ENCODE measurements at places on chromosomes 13 and 19.

GRCh38 chr13:112969692-112970338 is 801 bp downstream of the MCF2L start:
- DNase-seq, result no peak

- no peak for DNase-seq
These were observed 21.7 kb downstream of the ZNF536 start for GRCh38 chr19:30393729-30394480.

GRCh38 chr19:9406798-9407352 is 28.5 kb downstream of the ZNF266 start:
- DNase-seq, result peak; percentile 67

DNA sequence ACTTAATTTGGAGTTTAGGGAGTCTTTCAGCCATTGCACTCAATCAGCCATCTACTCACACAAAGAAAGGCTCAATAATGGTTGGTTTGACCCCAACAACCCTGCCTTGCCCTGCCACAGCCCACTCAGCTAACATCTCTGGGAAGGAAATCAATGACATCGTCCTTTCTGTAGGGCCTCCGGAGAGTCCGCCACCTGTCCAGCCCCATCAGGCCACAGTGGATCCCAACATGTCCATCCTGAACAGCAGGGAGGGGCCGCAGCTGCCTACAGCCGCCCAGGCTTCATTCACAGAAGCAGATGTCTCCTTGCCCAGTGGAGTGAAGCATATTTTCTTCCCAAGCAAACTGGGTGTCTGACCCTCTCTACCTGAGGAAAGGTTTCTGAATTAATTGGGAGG is 4.2 kb upstream of the CDX2 start:
- DNase-seq, result no peak

DNA sequence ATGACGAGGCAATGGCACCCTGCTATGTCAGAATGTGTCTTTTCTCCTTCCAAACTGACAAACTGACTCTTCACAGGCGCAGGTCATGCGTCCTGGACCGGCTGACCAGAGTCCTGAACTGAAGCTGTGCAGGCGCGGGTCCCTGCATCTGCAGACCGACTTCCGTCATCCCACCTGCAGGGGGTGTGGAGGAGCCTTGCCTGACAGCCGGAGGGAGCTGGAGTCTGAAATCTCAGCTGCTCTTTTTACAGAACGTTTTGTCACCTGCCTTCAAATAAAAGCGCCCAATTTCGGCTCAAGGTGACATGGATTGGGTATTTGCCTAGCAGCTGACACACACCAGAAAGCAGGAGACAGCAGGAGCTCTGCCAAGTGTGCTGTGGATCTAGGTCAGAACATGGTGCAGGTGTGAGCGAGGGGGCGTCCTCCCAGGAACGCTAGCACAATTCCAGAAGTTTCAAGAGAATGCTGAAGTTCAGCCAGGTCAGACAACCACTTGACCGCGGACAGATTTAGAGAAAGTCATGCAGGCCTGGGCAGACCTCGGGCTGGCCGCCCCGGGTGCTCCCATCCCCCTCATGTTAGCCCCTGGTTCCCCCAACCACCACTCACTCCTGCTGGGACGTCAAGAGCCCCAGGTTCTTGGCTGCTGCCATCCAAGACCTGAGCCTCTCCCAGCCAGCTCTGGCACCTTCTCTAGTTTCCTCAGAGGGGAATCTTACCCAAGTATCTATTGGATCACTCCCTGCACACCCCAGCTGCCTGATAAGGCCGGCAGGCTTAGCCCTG is 32.8 kb downstream of the ELL start:
- DNase-seq, result no peak

DNA sequence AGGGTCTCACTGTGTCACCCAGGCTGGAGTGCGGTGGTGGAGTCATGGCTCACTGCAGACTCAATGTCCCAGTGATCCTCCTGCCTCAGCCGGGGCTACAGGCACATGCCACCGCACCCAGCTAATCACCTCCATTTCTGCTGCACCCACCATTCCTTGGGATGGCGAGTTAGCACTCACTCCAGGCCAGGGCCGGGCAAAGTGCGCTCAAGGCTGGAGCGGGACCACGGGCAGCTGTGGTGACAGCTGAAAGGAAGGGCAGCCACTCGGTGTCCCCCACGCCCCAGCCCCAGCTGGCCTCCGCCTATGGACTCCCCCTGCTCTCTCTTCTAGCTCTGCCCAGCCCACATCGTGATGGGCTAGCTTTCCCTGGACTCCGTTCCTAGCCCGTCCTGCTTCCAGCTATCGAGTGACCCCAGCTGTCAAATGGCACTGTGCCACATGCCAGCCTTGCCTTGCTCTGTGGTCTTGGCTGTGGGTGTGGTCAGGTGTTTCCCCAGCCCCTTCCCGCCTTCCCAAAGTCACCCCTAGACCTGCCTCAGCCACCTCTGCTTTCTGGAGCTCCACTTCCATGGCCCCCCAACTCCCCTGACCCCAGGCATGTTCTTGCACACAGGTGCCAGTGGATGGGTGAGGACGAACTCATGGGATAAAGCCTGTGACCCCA is 4.1 kb downstream of the MICOS13 start:
- no peak for DNase-seq

- peak; percentile 73 for DNase-seq
These were observed 27.1 kb downstream of the MEGF8 start for GRCh38 chr19:42352301-42353259.

- DNase-seq, result no peak
These were observed 36.1 kb upstream of the TMEM255B start for GRCh38 chr13:113722921-113723320.

DNA sequence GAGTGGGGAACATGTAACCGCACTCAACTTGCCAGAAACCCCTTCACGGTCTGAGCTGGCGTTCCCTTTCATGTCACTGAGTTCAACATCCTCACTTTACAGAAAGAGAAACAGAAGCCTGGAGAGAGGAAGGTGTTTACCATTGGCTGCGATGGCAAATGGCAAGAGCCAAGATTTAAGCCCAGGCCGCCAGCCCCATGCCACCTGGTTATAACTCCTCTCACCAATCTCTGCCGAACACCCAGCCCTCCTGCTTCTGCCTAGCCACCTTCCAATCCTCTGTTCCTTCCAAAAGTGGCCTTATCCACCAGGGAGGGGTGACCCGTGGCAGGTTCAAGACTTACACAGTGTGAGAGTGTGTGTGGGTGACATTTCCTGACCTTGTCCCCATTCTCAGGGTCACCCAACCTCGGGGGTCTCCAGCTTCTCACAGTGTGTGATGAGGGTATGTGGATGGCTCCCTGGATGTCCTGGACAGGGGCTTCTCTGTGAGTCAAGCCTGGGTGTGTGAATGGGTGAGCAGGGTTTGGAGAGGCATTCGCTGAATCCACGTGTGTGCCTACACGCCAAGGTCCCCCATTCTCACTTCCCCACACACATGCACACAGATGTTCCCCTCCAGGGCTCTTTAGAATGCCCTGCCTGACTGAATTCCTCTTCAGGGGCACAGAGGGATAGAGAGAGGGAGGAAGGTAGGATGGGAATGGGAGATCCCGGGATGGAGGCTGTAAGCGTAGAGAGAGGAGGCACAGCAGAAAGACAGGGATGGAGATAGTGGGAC is 1.2 kb downstream of the CADM4 start:
- no peak for DNase-seq

DNA sequence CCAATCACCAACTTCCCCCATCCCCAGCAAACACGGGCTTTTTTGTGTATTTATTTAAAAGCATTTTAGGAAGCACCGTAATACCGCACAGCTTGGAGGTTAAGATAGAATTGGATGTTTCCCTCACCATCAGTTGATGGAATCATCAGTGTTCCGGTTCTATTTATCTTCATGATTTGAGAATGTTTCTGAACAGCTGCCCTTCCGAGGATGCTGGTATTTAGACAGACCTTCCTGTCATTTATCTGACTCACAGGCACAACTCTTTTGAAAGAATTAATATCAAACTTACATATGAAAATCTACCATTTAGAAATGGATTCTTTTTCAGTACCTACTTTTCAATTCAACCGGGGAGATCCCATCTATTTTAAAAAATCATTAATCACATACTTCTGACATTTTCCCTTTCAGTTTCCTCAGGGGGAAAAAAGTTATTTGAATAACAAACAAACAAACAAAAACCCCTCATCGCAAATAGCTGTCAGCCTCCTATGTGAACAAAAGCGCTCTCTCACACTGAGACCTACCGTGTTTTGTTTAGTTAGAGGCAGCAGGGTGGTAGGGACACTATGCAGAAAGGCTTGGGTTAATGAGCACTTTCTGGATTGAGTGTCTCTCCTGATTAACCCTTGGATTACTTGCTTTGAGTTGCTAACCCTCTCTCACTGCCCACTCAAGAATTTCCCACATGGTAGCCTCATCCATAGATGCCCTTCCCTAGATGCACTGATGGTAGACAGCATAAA is 189.3 kb downstream of the TM9SF2 start:
- DNase-seq, result no peak

GRCh38 chr19:47497050-47497766 is 13.2 kb upstream of the KPTN start:
- DNase-seq, result no peak

DNA sequence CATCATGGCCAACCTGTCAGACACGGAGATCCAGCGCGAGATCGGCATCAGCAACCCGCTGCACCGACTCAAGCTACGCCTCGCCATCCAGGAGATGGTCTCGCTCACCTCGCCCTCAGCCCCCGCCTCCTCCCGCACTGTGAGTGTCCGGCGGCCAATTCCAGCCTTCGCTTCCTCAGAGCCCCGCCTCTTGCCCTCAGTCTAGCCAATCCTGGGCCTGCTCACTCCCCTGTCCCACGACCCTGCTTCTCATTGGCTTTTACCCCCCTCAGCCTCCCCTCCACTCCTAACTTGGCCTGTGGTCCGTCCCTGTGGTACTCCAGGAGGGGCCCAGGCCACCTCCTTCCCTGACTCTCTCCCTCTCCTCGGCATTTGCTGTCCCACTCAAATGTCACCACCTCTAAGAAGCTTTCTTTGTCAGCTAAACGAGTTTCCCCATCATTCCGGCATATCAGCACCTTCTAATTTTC is 12.3 kb downstream of the HRC start:
- peak; percentile 89 for DNase-seq

DNA sequence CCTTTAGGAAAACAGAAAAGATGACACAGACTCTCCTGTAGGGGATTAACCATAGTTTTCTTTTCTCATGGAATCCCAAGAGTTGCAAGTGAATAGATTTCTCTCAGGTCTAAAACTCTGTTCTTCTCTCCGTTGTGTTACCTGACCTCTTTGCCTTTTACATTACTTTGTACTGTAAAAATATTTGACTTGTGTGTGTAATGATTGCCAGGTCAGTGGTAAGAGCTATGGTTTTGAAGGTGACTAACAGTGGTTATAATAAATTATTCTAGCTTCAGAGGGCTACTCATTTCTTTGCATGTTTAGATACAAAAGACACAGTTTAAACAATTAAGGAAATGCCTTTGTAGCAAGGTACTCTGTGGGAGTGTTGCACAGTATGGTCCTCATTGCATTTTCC is 23.0 kb upstream of the PSG2 start:
- no peak for DNase-seq

- DNase-seq, result no peak
These were observed 1.3 kb upstream of the FBL start for GRCh38 chr19:39847525-39847924.

DNA sequence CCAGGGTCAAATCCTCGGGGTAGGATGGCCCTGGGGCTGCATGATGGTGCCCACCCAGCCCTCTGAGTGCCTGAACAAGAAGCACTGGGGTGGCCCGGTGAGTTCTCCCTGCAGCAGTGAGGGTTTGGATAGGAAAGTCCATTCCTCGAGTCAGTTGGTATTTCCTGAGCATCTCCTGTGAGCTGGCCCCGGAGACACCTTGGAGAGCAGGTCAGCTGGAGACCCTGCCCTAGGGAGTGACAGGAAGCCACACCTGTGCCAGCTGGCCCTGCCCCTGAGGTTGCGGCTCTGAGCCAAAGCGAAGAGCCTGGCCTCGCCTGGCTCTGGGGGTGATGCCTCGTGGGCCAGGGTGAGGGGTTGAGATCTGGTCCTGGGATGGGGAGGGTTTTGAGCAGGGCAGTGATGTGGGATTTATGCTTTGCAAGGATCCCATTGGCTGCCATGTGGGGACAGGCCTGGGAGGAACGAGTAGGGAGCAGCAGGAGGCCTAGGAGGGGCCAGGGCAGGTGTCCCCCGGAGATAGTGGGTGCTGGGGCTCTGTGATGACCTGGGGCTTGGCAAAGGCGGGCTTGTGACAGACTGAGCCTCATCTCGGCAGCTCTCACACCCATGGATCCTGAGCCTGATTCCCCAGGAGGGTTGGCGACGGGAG is 16.0 kb downstream of the CRTC1 start:
- no peak for DNase-seq

DNA sequence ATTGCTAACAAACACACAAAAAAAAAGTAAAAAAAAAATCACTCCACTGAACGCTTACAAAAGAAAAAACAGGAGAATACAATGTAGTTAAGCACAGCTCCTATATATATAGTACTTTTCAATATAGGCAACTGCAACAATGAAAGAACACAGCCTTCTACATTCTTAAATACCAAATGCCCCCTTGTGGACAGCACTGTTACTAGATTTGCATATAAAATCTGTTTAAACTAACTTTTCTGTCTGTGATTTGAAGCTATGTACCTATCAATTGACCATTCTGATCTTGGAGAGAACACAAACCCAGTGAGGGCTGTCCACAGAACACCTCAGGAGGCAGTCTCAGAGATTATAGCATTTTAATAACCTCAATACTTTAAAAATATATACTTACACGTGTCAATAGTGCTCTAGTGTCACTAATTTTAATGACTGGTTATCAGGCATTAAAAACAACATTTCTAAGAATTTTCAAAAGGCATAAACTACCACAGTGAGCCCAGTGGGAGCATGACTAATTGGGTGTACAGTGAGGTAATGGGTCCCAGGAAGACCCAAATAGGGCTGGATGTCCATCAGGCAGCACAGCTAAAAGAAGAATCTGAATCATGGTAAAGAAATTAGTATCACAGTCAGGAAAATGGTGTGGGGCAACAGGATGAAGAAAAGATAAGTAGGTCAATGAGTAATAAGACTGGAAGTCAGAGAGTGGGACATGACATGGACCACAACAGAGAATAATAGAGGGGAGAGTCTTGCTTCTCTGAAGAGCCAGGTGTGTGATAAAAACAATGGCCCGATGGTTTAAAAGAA is 22.2 kb downstream of the CCDC169 start:
- DNase-seq, result peak; percentile 22

- DNase-seq, result no peak
These were observed 288.0 kb upstream of the SLC10A2 start for GRCh38 chr13:103354171-103354570.

- no peak for DNase-seq
These were observed 19.1 kb upstream of the ZNF841 start for GRCh38 chr19:52114691-52115090.

DNA sequence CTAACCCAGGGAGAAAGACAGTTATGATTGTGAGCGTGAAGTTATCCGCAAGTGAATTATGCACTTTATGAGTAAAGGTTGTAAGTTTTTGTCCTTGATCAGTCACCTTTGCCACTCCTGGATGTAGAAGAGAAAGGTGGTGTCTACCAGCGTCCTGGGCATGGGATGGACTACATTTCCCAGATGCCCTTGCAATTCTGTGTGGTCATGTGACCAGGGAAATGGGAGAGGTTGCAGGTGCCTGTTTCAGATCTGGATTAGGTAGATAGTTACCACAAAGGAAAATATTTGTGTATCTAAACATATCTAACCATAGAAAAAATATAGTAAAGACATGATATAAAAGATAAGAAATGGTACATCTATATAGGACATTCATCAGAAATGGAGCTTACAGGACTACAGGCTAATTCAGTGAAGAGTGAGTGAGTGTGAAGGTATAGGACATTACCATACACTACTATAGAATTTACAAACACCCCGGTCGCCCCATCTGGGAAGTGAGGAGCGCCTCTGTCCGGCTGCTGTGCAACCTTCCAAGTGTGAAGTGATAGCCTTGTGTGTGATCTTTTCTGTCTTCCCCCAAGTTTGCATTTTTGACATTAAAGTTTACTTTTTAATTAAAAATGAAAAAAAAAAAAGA is 51.6 kb upstream of the CACNA1A start:
- DNase-seq, result no peak
